HepG2 (cell line): ENCODE measurements at places on chromosomes 11 and 22. TPM values are rescaled to one million over a fixed set of nuclear protein-coding genes. Genes with fewer than 3 reads are reported as not detected.
A peak's percentile ranks its signal among the peaks of the same experiment; 100 is the strongest.

DNA sequence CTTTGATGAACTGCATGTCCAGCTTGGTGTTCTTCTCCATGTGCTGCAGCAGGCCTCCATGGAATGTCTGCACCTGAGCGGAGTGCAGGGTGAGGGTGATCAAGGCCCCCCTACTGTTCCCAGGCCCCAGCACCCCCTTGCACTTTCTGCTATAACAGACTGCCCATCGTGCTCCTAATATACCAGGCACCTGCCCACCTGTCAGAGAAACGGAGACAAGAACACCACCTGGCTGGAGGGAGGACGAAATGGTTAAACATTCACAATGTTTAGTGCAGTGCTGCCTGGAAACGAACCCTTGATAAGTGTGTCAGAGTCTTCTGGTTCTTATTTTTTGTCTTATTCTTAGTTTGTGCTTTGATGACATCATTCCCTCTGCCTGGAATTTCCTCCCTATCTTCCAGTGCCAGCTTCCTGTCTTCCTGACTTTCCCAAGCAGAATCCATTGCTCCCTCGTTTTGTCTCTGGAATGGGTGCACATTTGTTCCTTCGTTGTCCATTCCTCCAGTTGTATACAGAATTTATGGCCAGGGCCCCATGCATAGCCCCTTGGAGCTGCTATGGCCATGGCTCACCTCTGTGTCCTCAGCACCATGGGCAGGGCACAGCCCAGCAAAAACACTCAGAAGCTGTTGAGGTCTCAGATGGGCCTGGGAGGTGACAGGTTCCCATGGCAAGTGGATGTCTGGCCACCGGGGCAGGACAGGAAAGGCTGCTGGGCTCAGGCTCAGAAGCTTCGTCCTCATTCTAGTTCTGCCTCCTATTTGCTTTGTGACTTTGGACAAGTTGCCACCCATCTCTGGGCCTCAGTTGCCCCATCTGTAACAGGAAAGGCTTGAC is 11.9 kb downstream of the BAIAP2L2 start:
- H3K36me3 ChIP-seq = peaks cover 12% of the 10 kb centered on the region
- no peak overlapping the region for H3K4me3 ChIP-seq
- no peak for DNase-seq
- no peaks in the 10 kb centered on the region for H3K4me1 ChIP-seq
- H3K27me3 ChIP-seq = no peaks in the 10 kb centered on the region
- H3K27ac ChIP-seq = no peak overlapping the region

DNA sequence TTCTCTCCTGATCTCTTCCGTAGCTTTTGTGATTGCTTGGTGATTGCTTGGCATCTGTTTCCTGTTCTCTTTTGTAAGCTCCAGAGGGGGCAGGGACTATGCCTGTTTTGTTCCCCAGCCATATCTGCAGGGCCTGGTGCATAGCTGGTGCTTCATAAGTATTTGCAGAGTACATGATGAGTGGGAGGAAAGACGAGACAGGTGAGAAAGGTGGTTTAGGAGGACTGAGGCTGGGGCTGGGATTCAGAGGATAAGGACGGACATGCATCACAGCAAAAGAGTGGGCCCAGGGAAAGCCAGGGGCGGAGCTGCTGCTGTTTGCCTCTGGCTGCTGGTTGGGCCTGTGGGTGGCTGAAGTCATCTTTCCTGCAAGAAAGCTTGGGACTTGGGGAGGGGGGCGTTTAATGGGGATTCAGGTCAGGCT is 62.4 kb downstream of the DSCAML1 start:
- H3K4me1 ChIP-seq = no peaks in the 10 kb centered on the region
- no peak for DNase-seq
- no peaks in the 10 kb centered on the region for H3K36me3 ChIP-seq
- no peaks in the 10 kb centered on the region; the same call in 1 of the 2 replicates for H3K27me3 ChIP-seq
- no peak overlapping the region for H3K27ac ChIP-seq

GRCh38 chr11:35146711-35147110 is 7.7 kb downstream of the CD44 start:
- DNase-seq = no peak
- H3K4me1 ChIP-seq = no peaks in the 10 kb centered on the region
- H3K4me3 ChIP-seq = no peak overlapping the region

DNA sequence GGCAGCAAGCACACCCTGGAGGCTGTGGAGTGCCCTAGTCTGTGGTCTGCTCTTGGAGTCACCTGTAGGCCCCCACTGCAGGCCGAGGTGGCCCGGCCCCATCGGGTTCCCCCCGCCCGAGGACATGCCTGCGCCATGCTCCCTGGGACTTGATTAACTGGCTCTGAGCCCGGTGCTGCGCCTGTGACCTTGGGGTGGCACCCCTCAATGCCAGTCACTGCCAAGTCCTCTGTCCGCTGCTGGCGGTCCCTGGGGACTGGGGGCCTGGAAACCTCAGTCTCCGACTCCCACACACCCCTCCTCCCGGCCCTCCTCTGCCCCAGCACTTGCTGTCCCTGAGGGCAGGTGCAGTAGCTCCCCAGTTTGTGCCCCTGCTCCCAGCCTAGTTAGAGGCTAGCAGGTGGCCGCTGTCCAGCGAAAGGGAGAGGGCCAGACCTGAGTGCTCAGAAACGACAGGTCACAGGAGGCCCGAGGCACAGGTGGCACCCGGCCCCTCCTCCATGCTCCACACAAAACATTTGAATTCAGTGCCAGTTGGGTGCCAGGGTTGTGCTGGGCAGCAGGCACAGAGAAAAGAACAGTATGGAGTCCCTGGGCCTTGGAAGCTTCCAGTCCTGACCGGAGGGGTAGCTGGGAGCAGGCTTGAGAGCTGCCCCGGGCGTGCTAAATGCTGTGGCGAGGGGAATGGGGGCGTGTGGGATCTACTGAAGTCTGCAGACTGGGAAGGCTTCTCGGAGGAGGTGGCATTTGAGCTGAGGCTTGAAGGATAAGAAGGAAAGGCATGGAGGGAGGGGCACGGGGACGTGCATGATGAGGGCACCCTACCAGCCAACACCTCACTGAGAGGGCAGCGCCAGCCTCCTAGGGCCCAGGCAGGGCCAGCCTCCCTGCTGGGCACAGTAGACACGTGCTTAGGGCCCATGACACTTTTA is 16.4 kb upstream of the FLRT1 start:
- no peak for DNase-seq
- H3K27me3 ChIP-seq = no peaks in the 10 kb centered on the region
- H3K36me3 ChIP-seq = no peaks in the 10 kb centered on the region
- H3K27ac ChIP-seq = no peak overlapping the region
- H3K4me1 ChIP-seq = peaks cover 15% of the 10 kb centered on the region

GRCh38 chr22:25085930-25086901 is 113.4 kb upstream of the CRYBB3 start:
- peak; percentile 91 for DNase-seq
- no peaks in the 10 kb centered on the region for H3K27me3 ChIP-seq
- H3K4me1 ChIP-seq = peaks cover 54% of the 10 kb centered on the region
- no peak overlapping the region; the same call in 1 of the 2 replicates for H3K4me3 ChIP-seq
- H3K27ac ChIP-seq = peak overlapping the region; percentile 50
- H3K36me3 ChIP-seq = no peaks in the 10 kb centered on the region

DNA sequence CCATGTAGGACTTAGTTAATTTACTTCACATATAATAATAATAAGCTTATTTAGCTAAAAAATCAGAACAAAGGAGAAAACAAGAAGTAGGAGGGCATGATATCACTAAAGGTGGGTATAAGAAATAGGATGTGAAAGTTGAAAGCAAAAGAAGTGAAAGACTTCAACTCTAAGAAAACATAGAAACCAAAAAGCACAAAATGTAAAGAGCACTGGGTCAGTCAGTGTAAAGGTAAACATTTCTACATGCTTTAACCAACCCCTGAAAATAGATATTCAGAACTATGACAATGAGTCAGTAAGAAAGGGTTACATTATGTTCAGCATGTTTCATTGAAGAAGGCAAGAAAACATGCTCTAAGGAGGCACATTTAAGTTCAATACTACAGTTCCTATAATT is 298.8 kb downstream of the SWAP70 start:
- no peaks in the 10 kb centered on the region for H3K27me3 ChIP-seq
- peaks cover 7% of the 10 kb centered on the region for H3K36me3 ChIP-seq
- no peak overlapping the region for H3K4me3 ChIP-seq
- no peak for DNase-seq

DNA sequence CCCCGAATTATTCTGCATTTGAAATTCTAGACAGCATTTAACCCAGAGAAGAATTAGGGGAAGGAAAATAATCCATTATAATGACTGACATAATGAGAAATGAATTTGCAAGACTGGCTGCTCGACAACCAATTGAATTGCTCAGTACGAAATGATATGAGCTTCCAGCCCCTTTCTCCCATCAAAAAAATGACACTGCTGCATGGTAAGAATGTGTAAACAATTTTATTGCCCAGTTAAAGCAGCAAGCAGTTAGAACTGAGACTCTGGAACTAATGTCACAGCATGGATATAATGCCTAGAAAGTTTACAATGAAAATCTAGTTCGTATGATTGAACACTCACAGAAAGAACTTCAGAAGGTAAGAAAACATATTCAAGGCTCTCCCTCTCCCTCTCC is 24.7 kb upstream of the PCF11 start:
- DNase-seq = no peak
- no peak overlapping the region for H3K4me3 ChIP-seq
- H3K4me1 ChIP-seq = no peaks in the 10 kb centered on the region

- H3K4me3 ChIP-seq = peak overlapping the region; percentile 15; the same call in 1 of the 2 replicates
- no peaks in the 10 kb centered on the region for H3K27me3 ChIP-seq
- no peak overlapping the region for H3K27ac ChIP-seq
- DNase-seq = peak; percentile 59
- peaks cover 48% of the 10 kb centered on the region for H3K4me1 ChIP-seq
- no peaks in the 10 kb centered on the region for H3K36me3 ChIP-seq
Observed at GRCh38 chr22:39130892-39131855, 21.3 kb downstream of the CBX7 start.

GRCh38 chr11:106552694-106553203 is 465.5 kb downstream of the GUCY1A2 start:
- peak; percentile 2 for DNase-seq
- H3K4me3 ChIP-seq = no peak overlapping the region
- H3K27ac ChIP-seq = no peak overlapping the region
- H3K36me3 ChIP-seq = no peaks in the 10 kb centered on the region

GRCh38 chr11:47788181-47788580 is 21.0 kb upstream of the FNBP4 start:
- no peak overlapping the region for H3K4me3 ChIP-seq
- DNase-seq = no peak
- H3K27ac ChIP-seq = no peak overlapping the region
- H3K4me1 ChIP-seq = 0 out of 2 replicates have a peak, but pooled peaks cover 7% of the 10 kb centered on the region
- peaks cover 73% of the 10 kb centered on the region for H3K36me3 ChIP-seq
- no peaks in the 10 kb centered on the region for H3K27me3 ChIP-seq

DNA sequence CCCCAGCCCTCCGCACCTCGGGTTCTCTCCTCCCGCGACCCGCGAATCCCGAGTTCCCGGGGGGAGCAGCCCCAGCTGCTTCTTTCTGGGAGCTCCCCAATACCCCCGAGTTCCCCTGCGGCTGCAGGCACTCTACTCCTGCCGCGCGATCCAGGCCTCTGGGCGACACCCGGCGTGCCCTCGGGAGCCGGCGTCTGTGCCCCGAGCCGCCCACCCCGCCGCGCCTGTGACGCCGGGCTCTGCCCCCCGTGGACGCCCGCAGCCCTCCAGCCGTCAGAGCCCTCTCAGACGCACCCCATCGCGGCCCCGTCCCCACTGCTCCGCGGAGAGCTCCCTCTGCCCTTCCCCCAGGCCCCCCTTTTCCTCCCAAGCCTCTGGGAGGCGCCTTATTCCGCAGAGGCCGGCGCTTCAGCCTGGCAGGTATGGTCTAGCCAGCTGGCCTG is 422 bp downstream of the GLB1L2 start:
- no peak for DNase-seq
- H3K27me3 ChIP-seq = no peaks in the 10 kb centered on the region; the same call in none of the 2 replicates
- H3K4me1 ChIP-seq = peaks cover 16% of the 10 kb centered on the region
- no peaks in the 10 kb centered on the region for H3K36me3 ChIP-seq
- H3K4me3 ChIP-seq = no peak overlapping the region
- no peak overlapping the region for H3K27ac ChIP-seq

- H3K27ac ChIP-seq = no peak overlapping the region
- 0 out of 3 replicates have a peak, but pooled peaks cover 3% of the 10 kb centered on the region for H3K27me3 ChIP-seq
- H3K36me3 ChIP-seq = no peaks in the 10 kb centered on the region
Observed at GRCh38 chr11:121406291-121406690, 45.8 kb upstream of the SORL1 start.

GRCh38 chr11:45106440-45106839 is 40.0 kb upstream of the PRDM11 start:
- H3K4me1 ChIP-seq = peaks cover 17% of the 10 kb centered on the region
- H3K27ac ChIP-seq = no peak overlapping the region
- peaks cover 2% of the 10 kb centered on the region; the same call in 1 of the 2 replicates for H3K27me3 ChIP-seq

The DEUP1 gene
- total RNA-seq = not detected in 2 replicates

The MS4A6E gene
- total RNA-seq = not detected in 2 replicates

The SLC29A2 gene
- 0.49 and 0.66 TPM in 2 replicates for total RNA-seq
